ENCODE measurements at places on chromosomes 16 and 17.

- peak; percentile 20 for DNase-seq
These were observed 1.5 kb downstream of the CLDN7 start for GRCh38 chr17:7260651-7261378.

- DNase-seq, result no peak
These were observed 11.0 kb downstream of the GPR179 start for GRCh38 chr17:38332735-38333134.

- no peak for DNase-seq
These were observed 9.2 kb downstream of the TBC1D16 start for GRCh38 chr17:80026359-80027042.

- no peak for DNase-seq
These were observed 51.7 kb upstream of the GSE1 start for GRCh38 chr16:85561248-85562092.

GRCh38 chr16:20807862-20808261, 1.5 kb downstream of the REXO5 start:
- no peak for DNase-seq

GRCh38 chr16:1929105-1929504, 10.9 kb upstream of the HS3ST6 start:
- no peak for DNase-seq

GRCh38 chr16:49700251-49701064, 155.5 kb downstream of the ZNF423 start:
- no peak for DNase-seq

DNA sequence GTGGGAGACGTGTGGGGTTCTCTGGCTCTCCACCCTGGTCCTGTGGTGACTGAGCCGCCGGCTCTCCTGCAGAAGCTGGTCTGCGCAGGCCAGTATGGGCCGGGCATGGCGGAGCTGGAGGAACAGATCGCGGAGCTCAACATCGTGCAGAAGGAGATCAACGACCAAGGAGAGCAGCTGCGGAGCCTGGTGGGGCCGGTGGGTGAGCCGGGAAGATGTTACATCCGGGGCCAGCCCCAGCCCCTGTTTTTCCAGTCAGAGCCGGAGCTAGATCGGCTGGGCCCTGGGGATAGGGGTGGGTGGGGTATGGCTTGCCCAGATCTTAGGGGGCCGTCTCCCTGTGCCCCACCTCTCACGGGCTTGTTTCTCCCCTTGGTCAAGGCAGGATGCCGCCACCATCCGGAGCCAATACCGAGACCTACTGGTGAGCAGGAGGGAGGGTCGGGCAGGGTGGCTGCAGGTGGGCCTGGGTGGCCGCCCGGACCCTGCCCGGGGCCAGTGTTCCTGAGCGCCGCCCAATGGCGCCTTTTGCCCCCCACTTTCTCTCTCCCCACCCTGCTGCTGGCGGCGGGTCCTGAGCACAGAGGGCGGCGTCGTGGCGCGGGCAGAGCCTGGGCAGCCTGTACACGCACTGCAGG, 5.0 kb downstream of the EVPLL start:
- DNase-seq, result no peak

GRCh38 chr17:77109764-77110359, 30.9 kb upstream of the SEC14L1 start:
- no peak for DNase-seq

- peak; percentile 40 for DNase-seq
These were observed 10.7 kb upstream of the ZNF19 start for GRCh38 chr16:71499775-71500364.

DNA sequence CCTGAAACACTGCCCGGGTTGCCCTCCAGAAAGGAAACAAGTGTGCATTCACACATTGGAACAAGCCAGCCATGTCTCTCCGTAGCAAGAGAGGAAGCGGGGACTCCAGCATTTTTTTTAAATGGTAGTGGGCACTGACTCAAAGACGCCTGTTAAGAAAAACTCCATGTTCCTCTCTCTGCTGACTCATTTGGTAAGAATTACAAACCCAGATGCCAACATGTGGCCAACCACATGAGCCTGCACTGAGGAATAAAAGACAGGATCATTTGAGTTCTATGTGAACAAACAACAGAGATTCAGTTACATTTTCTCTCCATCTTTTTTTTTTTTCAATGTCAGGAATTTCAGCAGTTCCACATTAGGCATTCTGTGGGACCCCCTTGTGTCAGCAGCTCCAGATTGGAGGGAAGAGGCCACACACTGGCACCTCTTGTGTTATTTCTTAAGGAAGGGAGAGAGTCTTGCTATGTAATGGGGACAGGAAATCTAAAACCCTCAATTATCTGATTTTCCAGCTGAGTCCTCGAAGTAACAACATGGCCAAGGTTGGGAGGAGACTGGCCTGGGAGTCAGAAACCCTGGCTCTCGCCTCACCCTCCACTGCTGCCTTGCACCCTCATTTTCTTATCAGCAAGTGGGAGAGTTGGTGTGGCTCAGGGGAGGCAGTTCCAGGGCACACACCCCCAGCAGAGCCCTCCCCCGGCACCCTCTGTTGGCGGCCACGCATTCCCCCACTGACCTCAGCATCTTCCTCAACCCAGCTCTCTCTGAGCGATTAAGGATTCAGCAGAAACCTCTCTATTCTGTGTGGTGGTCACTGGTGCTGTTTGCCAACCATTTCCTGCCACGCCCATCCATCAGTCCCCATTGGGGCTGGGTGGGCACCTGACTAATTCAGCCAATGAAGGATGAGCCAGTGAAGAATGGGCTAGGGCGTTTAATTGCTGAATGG, 173.0 kb downstream of the FOXL1 start:
- DNase-seq, result no peak

DNA sequence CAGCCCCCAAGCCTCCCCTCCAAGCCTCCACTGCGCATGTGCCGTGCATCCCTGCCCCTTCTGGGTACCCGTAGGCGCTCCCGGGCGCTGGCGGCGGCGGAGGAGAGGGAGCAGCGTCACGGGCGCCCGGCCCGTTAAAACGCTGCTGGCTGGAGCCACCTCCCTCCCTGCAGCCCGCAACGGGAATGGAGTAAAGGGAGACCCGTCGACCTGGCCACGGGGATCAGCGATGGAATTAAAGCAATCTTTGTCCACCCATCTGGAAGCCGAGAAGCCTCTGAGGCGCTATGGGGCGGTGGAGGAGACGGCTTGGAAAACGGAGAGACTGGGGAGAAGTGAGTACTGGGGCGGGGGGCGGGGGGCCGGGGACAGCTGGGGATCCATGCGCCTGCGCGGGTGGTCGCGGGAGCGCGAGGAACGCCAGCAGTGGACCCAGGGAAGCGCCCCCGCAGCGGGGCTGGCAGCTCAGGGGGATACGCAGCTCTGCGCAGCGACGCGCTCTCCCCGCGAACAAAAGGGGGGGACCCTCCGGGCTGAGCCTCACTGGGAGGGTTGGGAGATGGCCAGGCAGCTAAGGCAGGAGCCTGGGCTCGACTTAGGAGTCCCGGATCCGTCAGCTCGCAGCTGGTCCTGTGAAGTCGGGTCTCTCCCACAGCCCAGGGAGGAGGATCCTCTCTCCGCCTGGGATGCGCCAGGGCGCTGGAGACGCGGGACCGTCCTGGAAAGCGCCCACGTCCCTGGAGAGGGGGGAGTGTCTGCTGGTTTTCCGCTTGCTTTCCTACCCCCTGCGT, at the start of gene BMERB1:
TSS of gene BMERB1 (plus strand) at position 164 of the 791 bp plus-strand sequence. CDS start at position 230, 66 bp downstream.
- DNase-seq, result peak; percentile 36

DNA sequence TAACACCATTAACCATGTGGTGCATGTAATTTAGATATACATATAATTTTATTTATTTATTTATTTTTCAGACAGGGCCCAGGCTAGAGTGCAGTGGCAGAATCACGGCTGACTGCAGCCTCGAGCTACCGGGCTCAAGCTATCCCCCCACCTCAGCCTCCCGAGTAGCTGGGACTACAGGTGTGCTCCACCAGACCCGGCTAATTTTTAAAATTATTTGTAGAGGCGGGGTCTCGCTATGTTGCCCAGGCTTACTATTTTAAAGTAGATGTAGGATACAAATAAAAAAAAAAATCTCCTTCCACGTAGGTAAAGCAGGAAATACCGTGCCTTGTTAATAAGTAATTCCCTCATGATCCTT, 446 bp upstream of the COQ7 start:
- no peak for DNase-seq

- DNase-seq, result no peak
These were observed 8.4 kb downstream of the VPS9D1 start for GRCh38 chr16:89712274-89712781.

DNA sequence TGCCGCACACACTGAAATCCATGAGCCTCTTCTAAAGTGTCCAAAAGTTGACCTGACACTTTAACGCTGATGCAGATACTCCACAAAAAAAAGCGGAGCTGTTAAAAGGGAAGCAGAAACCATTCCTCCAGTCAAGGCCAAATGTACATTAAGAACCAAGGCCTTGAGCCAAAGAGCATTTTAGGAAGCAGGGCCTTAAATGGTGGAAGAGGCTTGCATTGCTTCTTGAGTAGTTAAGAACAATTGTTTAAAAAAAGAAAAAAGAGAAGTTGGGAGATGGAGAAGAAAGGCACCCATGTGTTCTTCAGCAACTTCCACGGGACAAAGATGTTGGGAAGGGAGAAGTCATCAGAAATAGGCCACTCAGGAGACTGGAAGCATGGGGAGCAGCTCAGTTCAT, 6.3 kb downstream of the ZFHX3 start:
- DNase-seq, result no peak

DNA sequence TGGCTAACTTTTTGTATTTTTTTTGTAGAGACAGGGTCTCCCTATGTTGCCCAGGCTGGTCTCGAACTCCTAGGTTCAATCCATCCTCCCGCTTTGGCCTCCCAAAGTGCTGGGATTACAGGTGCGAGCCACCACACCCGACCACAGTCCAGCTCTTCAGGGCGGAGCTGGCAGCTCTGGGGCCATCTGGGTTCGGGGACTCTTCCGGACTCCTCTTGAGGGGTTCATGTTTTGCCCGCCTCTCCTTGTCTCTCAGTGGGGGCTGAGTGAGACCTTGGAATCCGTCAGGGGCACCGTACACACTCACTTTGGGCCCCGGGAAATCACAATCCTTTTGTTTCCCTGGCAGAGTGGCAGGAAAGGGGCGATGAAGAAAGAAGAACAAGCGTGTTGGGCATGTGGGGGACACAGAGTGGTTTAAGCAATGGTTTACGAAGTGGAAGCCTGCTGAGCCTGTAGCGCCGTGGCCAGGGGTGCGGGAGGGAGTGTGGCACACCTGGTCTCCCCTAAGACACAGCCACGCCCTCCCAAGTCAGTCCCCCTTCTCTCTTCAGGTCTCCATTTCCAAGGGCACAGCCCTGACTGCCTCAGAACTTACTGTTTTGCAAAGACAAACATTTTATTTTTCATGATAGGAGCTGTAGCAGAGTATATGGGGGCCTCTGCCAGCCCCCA, 26.1 kb downstream of the TNS4 start:
- no peak for DNase-seq

DNA sequence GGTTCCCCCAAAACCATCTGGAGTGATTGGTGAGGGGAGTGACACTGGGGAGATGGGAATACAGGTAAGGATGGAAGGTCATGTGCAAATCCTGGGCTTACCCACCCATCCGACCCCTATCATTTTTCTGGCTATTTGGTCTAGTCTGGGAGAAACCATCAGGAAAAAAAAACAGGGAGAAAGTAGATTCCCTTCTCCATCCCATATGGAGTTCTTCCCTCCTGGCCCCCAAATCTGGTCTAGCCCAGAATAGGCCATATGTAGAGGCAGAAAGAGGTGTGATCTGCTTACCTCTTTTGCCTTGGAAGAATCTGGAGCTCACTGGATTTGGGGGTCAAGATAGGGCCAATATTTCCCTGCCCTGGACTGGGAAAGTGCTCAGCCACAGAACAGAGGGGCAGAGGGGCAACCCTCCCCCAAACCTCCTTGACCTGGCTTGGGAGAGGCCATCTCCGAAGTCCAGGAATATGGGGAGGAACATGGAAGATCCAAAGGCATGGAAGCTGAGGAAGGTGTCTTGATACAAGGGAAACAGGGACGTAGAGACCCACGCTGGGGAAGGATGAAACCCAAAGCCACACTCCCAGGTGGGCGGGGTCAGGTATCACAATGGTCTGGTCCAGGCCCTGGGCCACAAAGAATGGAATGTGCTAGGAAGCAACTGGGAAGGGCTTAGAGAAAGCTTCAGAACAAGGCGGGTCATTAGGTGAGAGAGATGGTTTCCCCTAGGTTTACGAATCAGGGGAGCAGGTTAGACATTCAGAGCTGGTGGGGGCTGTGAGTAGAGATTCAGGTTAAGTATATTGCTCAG, 16.2 kb downstream of the CHRNB1 start:
- DNase-seq, result no peak

DNA sequence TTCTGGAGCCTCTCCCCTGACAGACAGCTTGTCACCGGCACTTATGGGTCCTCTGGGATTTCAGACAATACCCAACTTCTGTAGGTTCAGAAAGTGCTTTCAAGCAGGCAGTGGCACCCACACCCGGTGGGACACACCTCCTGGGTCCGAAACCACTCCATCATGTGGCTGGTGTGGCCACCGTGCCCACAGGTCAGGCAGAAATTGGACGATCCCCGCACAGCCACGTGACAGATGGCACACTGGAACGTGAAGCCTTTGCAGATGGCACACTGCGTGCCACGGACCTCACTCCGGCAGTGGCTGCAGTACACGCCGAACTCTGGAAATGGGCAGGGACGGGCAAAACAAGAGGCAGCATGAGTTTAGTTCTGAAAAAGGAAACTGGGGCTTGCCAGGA, 99.5 kb upstream of the FA2H start:
- no peak for DNase-seq

DNA sequence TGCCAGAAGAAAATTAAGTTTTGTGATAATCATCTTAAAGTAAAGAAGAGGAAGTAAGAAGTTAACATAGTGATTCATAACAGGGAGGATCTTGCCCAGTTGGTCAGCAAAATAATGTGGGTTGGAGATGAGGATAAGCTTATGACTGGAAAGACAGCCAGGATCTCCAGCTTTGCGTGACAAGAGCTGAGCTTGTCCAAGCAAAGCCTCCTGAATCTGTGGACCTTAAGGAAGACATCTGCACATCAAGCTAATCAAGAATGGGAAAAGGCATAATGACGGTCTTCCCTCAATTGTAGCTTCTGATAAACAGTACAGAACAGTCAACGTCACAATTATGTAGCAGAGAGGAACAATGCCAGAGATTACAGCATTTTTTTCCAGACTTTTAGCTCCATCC, 744.7 kb upstream of the GOT2 start:
- DNase-seq, result no peak

DNA sequence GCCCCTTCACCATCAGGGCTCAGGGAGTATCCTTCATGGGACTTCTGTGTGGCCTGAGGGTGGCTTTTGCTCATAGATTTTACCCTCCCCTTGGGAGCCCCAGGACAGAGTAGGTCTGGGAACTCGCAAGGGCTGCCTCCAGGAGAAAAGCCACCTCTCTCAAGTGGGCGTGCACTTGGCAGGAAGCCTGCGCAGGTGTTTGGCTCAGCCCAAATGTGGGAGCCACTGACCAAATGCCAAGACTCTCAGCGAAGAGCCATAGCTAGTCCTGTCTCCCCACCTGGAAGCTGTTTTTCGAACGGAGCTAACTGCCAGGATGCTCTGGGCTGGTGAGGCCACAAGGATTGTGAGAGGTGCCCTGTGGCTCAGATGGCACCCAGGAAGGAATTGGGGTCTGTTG, 2.0 kb upstream of the HSD17B2 start:
- no peak for DNase-seq

GRCh38 chr17:78793415-78793814, 11.3 kb upstream of the CYTH1 start:
- no peak for DNase-seq

GRCh38 chr16:20241321-20241720, 86.0 kb downstream of the GP2 start:
- no peak for DNase-seq
